ENCODE measurements at places on chromosomes 13 and 19.

GRCh38 chr13:75804054-75804453, 167.9 kb downstream of the LMO7 start:
- no peak for DNase-seq

DNA sequence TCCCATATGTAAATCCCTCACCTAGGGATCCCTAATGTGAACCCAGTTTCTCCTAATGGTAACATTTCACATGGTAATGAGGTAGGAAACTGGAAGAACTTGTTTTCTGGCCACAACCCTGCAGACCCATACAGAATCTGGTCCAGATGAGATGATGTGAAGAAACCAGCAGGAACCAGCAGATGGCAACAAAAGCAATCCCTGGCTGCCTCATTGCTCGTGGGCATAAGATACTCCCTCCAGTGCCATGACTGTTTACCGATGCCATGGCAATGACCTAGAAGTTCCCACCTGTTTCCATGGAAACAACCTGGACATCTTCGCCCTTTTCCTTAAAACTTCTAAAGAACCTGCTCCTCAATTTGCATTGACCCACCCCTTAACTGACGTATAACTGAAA, 1.4 kb upstream of the CD209 start:
- no peak for DNase-seq

GRCh38 chr13:94170145-94170571, 309.3 kb downstream of the DCT start:
- no peak for DNase-seq

- DNase-seq, result no peak
These were observed 1.2 kb upstream of the PLEKHG2 start for GRCh38 chr19:39411081-39411831.

DNA sequence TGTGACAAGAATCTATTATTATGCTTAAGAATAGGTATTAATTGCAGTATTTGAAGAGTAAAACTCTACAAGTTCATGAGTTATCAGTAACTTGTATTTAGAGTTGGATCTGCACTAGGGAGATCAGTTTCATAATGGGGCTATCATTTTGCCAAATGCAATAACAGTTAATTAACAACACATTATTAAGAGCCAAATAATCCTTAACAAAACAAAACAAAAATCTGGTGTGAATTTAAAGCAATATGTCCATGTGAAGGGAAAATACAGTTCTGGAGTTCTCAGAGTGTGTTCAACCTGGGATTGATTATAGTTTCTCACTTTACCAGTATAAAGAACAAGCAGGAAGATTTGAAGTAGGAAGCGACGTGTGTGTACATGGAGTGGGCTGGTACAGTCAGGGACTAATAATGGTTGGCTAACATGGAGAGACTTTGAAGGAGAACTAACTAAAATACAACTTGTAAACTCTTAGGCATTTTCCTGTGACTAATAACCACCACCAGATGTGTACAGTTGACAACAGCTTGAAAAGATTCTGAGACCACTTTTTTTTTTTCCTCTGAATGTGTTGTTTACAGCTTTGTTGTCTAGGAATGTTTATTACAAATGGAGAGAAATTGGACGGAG, 58.5 kb downstream of the POSTN start:
- peak; percentile 75 for DNase-seq

DNA sequence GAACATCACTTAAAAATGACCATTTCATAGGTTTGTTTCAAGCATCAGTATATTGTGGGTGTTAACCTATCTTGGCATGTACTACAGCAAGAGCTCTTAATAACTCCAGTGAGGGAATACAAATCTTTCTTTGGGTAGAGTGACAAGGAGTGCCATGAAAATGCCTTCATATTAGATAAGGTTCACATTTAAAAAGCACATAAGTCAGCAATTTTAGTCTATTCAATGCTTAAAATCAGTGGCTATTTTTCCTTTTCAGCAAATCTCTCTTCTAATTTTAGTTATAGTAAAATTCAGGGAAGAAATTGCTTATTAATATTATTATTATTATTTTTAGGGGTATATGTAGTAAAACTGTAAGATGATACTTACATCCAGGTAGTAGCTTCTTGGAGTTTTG, 291.1 kb downstream of the GPC6 start:
- DNase-seq, result no peak

DNA sequence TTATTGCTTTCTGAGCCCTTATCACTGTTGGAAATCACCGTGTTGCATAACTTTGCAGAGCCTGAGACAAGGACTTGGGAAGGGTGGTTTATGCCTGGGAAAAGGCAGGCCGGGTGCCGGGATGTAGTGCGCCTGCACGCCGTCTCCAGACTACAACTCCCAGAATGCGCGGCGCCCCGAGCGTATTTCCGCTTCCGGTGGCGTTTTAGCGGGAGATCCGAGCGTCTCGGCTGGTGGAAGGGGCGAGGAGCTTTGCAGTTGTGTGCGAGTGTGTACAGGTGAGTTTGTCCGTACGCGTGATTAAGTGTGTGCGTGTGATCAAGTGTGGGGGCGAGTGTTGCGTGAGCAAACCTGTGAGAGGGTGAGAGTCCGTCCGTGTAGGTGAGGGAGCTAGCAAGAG, 75.4 kb downstream of the PEG3 start:
- DNase-seq, result no peak

DNA sequence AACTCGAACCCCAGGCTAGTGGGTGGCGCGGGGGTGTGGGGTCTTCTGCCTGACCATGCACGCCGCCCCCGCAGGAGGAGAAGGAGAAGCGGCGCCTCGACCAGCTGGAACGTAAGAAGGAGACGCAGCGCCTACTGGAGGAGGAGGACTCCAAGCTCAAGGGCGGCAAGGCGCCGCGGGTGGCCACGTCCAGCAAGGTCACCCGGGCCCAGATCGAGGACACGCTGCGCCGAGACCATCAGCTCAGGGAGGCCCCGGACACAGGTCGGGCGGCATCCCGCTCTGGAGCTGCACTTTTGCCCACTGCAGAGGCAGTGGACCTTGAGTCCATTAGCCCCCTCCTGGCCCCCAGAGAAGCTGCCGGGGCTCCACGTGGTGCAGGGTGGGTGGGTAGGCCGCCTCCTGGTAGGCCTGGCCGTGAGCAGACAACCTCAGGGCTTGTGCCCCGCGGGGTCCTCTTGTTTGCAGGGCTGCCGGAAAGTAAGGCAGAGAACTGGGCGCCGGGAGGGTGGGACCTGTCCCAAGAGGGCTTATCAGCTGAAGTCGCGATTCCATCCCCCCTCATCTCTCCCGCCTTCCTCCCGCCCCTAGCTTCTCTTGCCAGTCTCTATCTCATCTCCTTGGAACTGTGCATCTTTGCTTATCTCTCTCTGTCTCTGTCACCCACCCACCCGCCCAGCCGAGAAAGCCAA, 9.9 kb downstream of the CCDC124 start:
- DNase-seq, result no peak

DNA sequence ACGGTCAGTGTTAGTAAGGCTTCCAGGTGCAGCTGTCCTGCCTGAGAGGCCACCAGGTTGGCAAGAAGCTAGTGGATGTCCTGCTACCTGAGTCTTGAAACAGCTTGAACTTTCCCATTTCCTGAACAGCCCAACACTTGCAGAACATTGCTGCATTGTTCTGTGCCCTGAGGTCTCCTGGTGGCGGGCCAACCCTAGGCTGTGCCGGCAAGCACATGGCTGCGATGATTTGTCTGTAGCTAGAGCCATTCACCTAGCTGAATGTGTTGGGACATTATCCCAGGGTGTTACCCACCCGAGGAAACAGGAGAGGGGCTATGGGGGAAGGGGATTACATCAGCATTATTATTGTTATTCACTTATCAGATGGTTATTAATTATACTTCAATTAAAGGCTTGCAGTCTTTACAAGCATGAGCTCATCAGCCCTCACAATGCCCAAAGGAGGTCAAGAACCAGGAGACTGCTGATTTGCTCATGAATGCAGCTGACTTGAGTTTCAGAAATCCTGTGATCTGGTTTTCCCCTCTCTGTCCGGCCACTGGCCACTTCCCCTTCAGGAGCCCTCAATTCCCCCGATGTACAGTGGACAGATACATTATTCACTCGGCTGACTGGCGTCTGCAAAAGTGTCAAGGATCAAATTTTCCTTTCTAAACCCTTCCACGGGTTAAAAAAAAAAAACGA, 187.6 kb upstream of the TSC22D1 start:
- no peak for DNase-seq

GRCh38 chr13:32707471-32707870, 121.2 kb downstream of the PDS5B start:
- no peak for DNase-seq

- DNase-seq, result no peak
These were observed 1004.1 kb upstream of the PCDH9 start for GRCh38 chr13:68234274-68234673.

DNA sequence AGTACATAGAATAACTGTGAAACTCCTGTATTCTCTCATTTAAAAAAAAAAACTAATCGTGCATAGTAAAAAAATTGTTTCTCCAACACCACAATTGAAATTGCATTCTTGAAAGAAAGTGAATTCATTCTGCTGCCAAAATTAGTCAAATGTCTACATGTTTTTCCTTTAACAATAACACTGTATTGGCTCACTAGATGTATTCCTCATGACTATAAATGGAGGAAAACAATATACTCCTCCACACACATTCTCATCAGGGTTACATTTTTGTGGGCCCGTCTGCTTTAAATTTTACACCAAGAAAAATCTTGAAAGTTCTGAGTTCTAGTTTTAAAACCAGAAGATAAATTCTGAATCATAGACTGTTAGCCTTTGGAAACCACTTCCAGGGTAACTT, 233.6 kb downstream of the KLF12 start:
- no peak for DNase-seq

DNA sequence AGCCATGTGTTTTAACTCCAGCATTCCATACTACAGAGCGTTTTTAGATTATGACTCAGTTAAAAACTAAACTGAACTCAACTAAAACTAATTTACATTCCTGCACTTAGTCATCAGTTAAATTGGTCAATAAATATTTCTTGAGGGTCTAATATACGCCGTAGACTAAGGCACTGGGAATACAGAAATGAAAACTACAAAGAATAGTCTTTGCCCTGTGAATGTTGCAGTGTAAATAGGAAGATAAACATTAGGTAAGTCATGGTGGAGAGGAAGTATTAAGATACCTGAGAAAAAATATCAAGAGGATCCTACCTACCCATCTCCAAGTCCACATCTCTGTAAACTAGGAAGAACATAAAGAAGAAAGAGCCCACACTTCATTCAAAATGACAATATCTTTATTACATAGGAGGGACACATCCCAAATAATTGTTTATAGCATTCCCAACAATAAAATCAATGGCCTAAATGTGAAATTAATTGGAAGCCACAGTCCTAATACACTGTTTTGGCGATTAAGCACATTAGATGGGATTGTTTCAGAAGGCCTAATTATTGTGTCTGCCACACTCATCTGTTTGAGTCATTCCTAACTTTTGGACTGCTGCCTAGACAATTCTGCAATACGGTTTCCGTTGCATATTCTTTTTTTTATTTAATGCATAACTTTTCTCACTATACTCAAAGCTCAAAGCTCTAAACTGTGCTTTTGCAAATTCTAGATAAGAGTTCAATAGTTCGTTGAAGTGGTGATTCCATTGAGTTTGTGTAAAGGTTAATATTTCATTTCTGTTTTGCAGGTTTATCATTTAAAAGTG, 52.9 kb downstream of the MBNL2 start:
- DNase-seq, result no peak

GRCh38 chr19:38786572-38787265, 2.3 kb upstream of the LGALS7B start:
- DNase-seq, result no peak

DNA sequence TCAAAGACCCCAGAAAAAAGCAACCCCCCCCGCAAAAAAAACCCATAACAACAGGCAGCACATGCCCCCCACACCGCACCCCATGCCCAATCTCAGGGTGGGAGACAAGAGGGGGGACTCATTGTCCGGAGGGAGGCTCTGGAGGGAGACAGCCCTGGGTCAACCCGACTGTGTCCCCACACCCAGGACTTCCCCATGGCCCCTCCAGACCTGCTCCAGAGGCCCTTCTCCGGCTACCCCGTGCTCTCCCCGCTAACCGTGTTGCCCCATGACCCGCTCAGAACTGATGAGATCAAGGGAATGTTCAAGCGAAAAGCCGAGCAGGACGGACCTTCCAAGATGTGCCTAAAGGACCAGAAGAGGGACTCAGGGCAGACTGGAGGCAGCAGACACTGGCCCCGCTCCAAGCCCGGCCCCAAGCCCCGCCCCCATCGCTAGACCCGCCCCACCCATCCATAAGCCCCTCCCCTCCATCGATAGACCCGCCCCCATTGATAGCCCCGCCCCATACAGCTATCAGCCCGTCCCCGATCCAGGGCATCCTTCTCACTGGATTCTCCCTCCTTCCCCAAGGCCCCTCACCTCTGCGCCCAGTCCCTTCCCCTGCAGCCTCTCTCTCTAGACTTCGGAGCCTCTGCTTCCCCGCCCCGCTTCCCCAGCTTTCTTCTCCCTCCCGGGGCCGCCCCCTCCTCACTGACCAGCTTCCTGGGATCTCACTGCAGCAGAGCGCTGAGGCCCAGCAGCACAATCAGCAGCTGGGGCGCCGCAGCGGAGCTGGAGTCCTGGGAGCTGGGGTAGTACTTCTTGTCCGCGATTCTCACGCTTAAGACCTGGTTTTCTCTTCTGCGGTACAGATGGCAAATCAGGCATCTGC, 2.2 kb downstream of the BST2 start:
- no peak for DNase-seq

- no peak for DNase-seq
These were observed 4.1 kb downstream of the SLC17A7 start for GRCh38 chr19:49437231-49437630.

DNA sequence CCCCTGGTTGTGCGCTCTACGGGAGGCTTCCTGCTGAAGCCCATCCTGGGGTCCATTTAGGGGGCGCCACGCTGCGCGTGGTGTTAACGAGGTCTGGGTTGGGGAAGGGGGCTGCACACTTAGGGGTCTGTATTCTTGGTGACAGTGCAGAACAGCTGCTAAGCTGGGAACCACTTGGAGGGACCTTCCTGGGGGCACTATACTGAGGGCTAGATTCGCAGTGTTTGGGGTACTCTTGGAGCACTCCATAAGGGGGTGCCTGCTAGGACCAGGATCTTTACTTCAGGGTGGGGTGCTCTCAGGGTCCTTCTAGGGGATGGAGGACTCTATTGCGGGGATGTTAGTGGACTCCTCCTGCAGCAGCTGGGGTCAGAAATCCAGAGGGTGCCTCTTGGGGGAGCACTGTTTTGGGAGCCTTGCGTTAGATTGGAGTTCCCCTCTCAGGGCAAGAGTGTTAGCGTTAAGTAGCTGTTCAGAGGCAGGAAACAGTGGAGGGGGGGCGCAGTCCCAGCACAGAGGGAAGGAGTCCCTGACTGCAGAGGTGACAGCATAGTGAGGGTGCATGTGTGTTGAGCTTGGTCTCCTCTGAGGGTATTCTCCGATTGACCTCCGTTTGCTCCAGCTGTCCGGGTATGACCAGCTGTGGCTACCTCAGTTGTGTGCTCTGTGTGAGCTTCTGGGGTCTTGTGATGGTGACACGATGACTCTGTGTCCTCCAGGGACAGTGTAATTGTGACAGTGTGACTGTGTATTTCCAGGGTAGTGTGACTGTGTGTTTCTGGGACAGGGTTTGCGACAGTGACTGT, 1.1 kb downstream of the PDE4A start:
- no peak for DNase-seq
